ENCODE measurements at places on chromosomes 11 and 22.

DNA sequence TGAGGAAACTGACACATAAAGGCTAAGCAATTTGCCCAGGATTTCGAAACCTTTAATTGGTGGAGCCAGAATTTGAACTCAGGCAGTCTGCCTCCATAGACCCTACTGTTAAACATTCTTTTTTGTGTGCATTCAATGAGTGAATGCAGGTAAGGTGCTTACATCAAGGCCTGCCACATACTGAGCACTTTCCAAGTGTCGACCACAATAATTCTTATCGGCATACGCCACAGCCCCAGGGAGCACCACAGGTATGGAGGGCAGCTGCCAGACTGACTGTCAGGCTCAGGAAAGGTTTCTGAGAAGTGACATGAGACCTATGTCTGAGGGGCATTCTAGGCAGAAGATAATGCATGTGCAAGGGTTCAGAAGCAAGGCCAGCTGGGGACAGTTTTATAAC is 334.7 kb upstream of the NARS2 start:
- DNase-seq: no peak

DNA sequence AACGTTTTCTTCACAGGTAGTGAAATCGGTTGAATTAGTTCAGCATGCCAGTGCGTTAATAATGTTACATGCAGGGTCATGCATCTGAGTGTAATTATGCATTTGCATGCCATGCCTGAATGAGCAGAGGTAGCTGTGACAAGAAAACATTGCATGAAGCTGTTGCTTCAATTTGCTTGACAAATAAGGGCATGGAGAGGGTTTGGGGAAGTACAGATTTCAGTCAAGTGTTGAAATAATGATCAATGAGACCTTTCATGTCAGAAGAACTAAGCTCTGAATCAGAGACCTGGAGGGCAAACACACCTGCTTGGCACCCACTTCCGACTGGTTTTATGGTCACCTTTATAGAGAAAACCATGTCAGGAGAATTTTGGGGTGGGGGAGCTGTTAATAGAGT is 221.4 kb downstream of the DBX1 start:
- DNase-seq: no peak

DNA sequence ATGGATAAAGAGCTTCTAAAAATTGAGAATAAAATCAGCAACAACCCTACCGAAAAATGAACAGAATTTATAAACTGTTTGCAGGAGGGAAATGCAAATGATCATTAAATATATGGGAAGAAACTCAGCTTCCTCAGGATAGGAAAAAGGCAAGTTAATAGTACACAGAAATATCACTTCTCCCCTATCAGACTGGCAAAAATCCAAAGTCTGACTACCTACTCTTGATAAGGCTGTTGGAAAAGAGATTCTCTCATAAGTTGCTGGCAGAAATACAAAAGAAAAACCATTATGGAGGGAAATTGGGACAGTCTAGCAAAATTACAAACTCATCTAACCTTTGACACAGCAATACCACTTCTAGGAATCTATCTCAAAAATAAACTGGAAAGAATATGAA is 100.9 kb upstream of the LDLRAD3 start:
- DNase-seq: no peak

DNA sequence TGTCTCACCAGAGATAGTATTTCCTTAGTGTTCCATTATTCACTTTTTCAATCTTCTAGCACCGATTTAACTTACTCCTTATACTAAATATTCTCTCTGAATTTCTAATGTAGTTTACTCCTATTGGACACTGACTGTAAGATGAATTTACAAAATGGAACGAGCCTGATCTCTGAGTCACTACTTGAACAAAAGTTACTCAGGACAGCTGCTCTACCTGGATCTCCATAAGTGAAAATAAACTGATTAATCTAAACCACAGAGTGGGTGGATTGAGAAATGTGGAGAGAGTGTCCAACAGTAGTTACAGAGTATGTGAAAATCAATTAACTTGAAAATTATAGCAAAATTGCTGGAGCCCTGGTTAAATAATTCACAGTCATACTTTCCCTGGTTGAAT is 141.7 kb upstream of the CHORDC1 start:
- no peak for DNase-seq

GRCh38 chr11:87369888-87370287 is 332.2 kb downstream of the TMEM135 start:
- no peak for DNase-seq

- DNase-seq: no peak
These were observed 7.7 kb downstream of the BIK start for GRCh38 chr22:43118024-43118849.
